NCI-H774 (cell line): ENCODE measurements at places on chromosomes 4 and X.

DNA sequence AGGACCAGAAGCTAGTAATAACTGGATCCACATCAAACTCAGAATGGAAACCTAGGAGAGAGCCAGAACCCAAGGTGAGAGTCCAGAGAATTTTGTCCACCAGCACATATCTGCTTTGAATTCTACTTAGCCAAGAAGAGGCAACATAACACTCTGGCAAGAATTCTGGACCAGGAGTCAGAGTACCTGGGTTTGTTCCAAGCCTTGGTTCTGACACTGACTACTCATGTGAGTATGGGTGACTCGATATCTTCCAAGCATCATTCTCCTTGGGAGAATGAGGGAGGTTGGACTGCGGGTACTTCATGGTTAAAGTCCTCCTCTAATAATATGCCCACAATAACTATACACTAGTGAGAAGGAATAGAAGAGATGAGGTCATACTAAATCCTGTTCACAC lies 144.0 kb upstream of the JADE1 start:
- no peak for DNase-seq

DNA sequence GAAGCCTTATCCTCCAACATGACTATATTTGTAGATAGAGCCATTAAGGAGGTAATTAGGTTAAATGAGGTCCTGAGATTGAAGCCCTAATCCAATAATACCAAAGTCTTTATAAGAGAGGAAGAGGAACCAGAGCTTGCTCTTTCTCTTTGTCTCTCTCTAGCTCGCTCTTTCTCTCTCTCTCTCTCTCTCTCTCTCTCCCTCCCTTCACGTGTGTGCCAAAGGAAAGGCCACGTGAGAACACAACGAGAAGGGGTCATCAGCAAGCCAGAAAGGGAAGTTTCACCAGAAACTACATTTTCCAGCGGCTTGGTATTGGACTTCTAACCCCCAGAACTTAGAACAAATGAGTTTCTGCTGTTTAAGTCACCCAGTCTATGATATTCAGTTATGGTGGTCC lies 1540.5 kb downstream of the C4orf33 start:
- DNase-seq = no peak

DNA sequence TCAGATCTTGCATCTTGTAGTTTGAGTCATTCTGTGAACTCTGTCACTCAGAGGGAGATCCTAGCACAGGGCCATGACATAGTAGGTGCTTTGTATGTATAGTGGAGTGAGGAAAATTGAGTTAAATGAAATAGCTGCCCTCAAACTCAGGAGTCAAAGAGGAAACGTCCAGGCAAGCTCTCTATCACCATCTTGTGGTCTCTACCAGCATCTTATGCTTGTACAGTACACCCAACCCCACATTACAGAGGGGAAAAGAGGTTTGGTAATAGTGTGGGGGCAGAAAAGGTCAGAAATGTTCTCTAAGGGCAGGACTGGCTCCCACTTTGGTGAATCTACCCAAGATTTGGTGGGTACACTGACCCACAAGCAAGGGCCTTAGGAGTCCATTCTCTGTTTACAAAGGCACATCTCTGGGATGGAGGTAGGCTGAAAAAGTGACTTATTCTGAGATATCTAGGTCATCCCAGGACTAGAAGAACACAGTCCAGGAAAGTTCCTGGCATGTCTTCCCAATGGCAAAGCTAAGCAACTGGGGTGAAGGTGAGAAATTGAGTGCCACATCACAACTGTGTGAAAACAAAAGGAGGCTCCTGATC lies 131.8 kb downstream of the OR13H1 start:
- DNase-seq = no peak

- DNase-seq = no peak
Observed at GRCh38 chr4:5635826-5636195, 72.5 kb downstream of the EVC2 start.

- DNase-seq = no peak
Observed at GRCh38 chr4:22537864-22538263, 22.0 kb upstream of the ADGRA3 start.

- DNase-seq = no peak
Observed at GRCh38 chrX:72569786-72570185, 2.9 kb downstream of the HDAC8 start.
